SK-MEL-5 (cell line): ENCODE measurements at places on chromosomes 2 and 18. TPM values are rescaled to one million over a fixed set of nuclear protein-coding genes. Genes with fewer than 3 reads are reported as not detected.
A peak's percentile ranks its signal among the peaks of the same experiment; 100 is the strongest.

Gene REEP1
- 1.0 and 2.0 TPM in 2 replicates for total RNA-seq

Gene FAM117B
- total RNA-seq: 2.4 and 3.7 TPM in 2 replicates

Gene UGT1A8
- total RNA-seq: not detected in 2 replicates

Gene CFAP65
- total RNA-seq: 0.16 and 0.24 TPM in 2 replicates

Gene ST3GAL5
- total RNA-seq: 70.8 and 71.0 TPM in 2 replicates

Gene FAM124B
- 0.13 TPM in 1 of 2 replicates, not detected in the other for total RNA-seq

Gene CD8B2
- not detected in 2 replicates for total RNA-seq

Gene DTYMK
- 55.3 and 60.8 TPM in 2 replicates for total RNA-seq

DNA sequence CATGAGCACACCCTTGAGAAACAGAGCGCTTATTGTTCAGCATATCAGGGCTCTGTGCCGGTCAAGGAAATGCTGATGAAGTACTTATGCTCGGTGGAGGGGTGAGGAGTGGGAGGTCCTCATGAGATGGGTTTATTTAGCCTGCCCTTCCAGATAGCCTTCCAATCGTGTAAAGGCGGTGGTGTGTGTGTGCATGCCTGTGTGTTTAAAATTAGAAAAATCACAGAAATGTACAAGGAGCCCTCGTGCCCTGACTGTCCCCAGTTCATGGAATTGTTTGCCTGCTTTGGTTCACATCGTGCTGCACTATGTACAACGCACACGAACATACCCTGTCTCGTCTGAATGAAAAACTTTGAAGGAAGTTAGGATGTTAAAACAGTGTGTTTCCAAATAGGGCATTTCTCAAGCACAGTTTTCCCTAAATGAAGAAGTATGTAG, 158.6 kb downstream of the AQP4 start:
- DNase-seq: peak; percentile 67

DNA sequence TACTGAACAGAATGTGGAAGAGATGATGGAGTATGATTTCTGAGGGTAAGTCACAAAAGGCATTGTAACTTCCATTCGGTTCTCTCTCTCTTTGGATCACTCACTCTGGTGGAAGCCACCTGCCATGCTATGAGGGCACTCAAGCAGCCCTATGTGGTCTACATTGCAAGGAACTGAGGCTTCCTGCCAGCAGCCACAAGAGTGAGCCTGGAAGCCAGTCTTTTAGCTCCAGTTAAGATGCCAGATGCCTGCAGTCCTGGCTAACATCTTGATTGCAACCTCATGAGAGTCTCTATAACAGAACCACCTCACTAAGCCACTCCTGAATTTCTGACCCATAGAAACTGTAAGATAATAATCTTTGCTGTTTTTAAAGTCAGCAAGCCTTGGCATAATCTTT, 935.7 kb downstream of the LRP1B start:
- DNase-seq: no peak

- peak; percentile 64 for DNase-seq
These were observed 2.0 kb downstream of the PPP4R1 start for GRCh38 chr18:9612215-9612830.

DNA sequence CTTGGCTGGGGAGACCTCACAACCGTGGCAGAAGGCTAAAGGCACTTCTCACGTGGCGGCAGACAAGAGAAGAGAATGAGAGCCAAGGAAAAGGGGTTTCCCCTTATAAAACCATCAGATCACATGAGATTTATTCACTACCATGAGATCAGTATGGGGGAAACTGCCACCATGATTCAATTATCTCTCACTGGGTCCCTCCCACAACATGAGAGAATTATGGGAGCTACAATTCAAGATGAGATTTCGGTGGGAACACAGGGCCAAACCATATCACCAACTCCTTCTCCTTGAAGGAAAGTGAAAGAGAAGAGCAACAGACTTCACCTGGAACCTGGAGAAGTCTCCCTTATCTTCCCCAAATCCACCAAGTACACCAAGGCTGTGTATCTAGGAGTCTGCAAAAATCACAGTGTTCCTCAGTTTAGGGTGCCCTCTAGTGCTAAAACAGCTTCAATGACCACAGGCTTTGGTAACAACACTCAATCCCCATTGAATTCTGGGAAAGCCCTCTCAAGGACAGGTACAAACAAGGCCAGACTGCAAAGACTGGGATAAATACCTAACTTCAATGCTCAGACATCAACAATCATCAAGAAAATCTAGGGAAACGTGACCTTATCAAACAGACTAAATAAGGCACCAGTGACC, 148.8 kb upstream of the SRD5A2 start:
- DNase-seq: peak; percentile 81

- no peak for DNase-seq
These were observed 14.9 kb downstream of the ALS2 start for GRCh38 chr2:201765799-201766198.

DNA sequence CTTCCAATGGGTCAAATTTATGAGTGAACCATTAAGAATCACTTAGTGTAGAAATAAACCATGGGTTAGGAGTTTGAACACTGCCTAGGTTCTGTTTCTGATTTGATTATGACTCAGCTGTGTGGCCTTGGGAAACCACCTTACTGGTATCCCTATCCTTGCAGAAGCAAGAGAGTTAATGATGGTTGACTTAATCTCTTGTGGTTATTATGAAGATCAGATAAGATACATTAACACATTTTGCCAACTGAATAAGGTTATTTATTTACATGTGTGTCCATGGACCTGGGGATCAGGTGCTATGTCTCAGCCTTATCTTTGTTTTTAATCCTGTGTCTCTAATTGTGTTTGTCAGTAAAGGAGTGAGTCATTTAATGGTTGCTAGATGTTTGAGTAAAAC, 5.4 kb upstream of the KCNJ13 start:
- DNase-seq: no peak

DNA sequence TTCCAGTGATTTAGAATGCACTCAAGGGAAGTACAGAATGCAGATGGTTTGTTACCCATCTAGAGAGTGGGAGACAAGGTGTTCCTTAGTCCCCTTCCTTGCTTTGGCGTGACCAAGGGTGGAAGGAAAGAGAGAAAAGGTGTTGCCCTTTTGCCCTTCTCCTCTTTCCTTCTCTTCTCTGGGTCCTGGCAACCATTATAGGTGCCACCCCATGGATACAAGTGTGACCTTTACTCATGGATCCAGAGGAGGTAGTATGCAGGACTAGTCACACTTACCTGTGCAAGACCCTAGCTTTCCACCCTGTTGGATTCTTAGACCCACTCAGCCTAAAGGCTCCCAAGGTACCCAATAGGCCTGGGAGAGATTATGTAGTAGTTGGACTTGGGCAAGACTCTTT, 11.6 kb upstream of the RBFA start:
- peak; percentile 9 for DNase-seq

- no peak for DNase-seq
These were observed 192.6 kb upstream of the HDAC4 start for GRCh38 chr2:239593455-239593854.

DNA sequence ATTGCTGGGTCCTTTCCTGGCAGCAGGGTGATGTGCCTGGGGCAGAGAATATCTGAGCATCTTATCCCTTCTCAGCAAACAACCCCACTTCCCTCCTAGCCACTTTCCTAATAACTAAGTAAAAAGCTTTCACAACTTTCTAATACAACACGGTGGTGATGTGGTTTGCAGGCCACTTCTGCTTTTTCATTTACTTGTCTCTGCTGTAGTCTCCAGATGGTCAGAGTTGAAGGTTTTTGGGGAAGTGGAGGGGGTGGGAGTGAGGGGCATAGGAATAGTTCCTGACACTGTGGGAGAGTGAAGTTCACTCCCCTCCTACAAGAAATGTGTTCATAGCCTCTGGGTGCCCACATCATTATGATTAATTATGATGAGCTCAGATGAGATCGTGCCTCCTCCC, 11.6 kb downstream of the OXER1 start:
- no peak for DNase-seq

- DNase-seq: no peak
These were observed 1.6 kb downstream of the SMAD7 start for GRCh38 chr18:48949050-48949605.

- peak; percentile 83 for DNase-seq
These were observed 78.1 kb downstream of the AAK1 start for GRCh38 chr2:69565431-69565839.

DNA sequence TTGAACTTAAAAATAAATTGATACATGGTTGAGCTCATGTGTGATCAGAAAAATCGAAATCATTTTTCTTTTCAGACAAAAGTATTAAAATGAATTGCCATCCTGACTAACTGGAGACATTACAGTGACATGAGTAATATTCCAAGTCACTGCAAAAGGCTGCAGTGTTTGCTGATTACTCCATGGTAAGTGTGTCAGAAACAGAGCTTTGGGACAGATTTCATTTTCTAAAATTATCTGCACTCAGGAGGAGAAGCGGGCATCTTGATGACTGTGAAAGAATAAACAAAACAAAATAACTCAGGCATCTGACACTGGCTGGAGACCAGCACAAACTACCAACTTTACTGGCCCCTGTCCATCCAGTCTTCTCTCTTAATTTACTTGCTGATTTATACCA, 312.3 kb upstream of the PIK3C3 start:
- no peak for DNase-seq

GRCh38 chr2:121133551-121134319, 151.3 kb downstream of the TFCP2L1 start:
- no peak for DNase-seq

- DNase-seq: no peak
These were observed 18.6 kb downstream of the TSPYL6 start for GRCh38 chr2:54237428-54237827.

DNA sequence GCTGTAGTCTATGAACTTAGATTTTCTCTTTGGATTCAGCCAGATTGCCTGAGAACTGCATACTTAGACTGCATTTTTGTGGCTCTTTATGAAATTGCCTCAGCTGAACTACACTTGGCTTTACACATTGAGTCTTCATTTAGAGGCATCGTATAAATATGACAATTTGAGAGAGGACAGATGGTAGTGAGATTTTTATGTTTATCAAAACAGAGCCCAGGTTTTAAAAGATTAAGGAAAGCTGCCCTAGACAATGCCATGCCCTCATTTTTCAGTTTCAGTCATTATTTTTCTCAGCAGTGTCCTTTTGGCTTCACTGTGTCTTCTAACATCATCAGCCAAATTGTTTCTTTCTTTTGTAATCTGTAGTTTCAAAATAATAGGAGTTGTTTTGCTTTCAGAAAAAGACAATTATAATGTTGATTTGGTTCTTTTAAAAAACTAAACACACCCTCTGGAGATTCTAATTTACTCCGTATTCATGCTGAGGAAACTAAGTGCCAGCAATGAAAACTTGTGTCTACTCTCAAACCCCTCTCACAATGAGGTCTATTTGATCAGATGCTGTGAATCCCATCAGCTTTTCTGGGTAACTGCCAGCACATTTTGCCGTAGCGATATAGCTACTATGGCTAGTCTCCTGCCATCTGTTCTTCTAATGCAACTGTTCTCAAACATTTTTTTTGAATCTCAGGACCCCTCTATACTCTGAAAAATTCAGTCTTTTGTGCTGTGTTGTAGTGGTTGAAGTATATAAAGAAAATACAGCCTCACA, 46.2 kb downstream of the TWSG1 start:
- no peak for DNase-seq

DNA sequence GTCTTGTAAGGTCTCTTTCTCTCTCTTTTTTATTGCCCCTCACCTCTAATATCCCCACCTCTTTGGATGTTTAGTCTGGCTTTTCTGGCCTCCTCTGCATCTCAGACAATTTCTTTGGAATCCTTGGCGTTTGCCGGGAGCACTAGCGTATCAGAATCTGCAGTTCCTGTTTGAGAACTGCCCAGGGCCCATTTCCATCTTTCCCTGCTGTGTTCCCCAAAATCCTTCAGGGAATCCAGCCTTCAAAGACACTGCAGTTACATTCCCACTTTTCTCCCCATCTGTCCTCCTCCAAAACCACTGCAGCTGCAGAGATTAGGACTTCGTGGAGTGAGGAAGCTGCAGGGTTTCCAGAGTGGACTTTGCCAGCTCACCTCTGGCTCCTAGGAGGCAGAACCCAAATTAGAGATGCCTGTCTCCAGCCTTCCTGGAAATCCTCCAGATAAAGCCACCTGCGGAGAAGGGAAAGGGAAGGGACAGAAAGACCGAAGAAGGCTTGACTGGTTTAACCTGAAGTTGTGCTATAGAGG, 2.7 kb downstream of the VSNL1 start:
- DNase-seq: no peak

- no peak for DNase-seq
These were observed 18.8 kb downstream of the TGOLN2 start for GRCh38 chr2:85308896-85309555.

GRCh38 chr2:200086911-200087310, 131.5 kb downstream of the MAIP1 start:
- no peak for DNase-seq

GRCh38 chr2:58906081-58906645, 665.0 kb upstream of the FANCL start:
- no peak for DNase-seq

DNA sequence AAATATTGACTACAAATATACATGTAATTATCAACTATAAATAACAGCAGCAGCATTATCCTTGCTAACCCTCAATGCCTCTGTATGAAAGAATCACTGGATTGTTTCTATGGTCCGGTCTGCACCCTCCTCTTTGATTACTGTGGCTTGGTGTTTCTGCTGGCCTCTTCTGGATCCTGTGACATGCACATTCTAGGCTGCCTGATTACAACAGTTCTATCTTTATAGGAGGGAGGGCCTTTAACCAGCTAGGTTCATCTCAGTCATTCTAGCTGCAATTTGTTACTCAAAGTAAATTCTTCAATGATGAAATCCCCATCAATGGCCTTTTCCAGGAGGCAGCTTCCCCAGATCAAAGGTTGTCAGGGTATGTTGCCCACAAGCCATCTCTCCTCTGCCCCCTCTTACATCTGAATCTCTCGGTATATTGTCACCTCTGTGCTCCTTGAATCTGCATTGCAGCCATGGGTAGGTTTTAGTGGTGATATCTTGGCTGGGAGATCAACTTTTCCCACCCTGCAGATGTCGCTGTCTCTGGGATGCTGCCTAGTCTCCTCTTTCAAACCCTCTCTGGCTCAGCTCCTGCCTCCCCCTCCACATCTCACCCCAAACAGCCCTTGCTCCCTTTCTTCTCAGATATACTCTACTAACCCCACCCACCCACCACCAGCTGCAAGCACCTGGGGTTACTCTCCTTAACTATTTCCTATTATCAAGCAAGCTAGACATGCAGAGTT, 106.2 kb upstream of the BZW1 start:
- peak; percentile 61 for DNase-seq

DNA sequence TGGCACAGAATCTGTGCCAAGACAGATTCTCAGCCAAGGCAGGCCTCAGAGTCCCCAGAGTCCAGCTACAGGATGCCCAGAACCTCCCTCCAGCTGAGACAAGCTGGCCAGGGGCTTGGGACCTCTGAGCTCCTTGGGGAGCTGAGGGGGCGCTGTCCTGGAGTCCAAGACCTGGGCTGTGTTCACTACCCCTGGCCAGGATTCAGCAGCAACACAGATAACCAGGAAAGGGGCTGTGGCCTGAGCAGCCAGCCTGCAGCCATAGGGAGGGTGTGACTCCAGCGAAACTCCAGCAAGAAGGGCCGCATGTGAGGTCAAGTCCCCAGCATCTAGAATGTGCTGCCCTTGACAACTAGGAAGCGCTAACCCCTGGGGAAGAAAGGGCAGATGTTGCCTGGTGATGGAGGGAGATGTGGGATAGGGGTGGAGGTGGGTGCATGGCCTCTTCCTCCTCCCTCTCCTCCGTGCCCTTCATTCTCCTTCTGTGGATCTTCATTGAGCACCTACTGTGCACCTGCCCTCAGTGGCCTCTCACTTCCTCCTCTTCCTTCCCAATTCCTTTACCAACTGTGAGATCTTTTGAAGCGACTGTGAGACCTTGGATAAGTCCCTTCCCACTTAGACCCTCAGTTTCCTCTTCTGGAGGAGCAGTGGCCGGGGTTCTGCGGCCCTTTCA, 7.7 kb upstream of the ARID5A start:
- no peak for DNase-seq

- no peak for DNase-seq
These were observed 58.6 kb downstream of the NCAPH start for GRCh38 chr2:96393989-96394761.

GRCh38 chr18:12023375-12023774, 42.1 kb downstream of the IMPA2 start:
- DNase-seq: no peak
